ENCODE measurements at places on chromosomes 16 and 17.

DNA sequence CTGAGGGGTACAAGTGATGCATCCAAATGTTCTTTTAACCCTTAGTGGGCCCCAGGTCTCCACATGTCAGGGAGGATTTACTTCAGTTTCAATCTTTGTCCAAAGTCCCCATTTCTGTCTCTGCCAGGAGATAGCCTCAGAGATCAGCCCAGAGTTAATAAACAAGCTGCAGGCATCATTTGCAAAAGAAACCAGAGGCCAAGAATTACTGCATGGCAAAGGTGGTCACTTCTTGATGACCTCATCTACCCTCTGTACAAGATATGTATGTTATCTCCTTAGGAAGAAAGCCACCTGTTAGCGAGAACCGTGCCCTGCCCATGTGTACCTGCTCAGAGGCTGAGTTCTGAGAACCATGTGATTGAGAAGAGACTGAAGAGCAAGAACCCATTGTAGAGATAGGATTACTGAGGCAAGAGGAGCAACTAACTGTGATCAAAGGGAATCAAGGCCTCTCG, 40.3 kb downstream of the SALL1 start:
- no peak for DNase-seq

GRCh38 chr17:42311240-42312034, 23.1 kb downstream of the STAT5A start:
- no peak for DNase-seq

DNA sequence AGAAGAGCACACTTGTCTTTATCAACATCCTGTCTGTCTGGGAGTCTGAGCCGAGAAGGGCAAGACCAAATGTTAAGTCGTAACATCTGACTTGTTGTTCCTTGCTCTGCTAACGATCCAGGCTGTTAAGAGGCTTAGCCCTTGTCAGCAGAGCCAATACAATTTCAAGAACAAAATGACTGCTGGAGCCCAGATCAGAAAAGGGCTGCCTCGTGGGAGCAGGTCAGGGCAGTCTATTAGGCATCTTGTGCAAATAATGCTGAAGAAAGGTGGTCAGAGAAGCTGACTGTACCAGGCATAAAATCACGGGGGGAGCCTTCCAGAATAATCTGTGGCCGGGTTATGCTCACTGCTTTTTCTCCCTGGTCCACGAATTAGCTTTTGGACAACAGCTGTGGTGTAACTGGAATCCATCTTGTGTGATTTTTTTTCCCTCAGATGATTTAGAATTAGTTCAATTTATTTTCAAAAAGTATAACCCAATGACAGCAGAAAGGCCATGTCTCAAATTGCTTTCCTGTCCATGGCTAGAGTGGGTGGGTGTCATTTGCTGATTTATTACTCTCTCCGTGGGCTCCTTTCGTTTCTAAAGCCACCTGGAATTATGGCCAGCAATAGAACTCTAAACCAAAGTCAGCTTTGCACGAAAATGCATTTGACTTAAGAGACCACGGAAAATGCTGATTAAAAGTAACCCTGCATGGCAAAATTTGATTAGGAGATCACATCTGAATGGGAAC, 221.1 kb upstream of the HSBP1 start:
- no peak for DNase-seq

DNA sequence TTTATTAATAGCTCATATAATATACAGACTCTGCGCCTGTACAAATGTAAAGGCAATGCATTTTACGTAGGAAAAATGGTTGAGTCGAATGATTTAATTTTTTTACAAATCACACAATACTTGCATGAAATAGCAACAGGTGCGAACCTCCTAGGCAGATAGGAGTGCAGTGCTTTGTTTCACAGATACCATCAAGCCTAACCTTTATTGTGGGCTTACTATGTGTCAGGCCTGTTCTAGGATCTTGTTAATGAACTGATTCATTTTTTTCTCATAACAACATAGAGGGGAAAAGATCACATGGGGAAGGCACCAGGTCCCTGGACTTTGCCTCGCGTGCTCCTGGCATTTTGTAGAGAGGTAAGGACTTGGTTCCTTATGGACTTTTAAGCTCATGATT, 107.8 kb downstream of the PRKCB start:
- DNase-seq, result no peak

DNA sequence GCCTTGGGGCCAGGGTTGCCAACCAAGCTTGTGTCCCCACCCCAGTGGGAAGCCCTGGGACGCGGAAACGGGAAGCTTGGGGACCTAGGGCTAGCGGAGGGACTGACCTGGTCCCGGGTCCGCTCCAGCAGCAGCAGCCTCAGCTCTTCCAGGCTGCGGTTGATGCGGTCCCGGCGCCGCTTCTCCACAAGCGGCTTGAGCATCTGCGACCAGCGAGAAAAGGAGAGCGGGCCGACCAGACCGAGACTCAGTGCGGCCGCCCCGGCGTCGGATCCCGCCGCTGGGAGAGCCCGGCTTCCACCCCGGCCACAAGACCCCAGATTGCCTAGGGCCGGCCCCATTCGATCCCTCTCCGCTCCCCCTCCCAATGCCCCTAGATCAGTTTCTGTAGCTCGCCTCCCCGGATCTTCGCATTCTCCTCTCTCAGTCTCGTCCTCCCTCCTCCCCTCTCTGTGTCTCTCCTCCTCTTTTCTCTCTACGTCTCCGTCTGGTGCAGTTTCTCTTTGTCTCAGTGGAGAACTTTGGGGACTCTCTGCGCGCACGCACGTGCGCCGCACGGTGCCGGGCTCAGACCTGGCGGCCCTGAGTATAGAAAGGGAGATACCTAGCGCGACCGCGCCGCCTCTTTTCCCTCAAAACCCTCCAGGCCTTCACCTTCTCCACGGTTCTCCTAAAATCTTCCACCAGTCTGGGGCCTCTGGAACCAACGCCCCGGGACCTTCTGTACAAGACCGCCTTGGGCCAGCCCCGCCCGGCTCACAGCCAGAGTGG, 797 bp downstream of the HES7 start:
- DNase-seq, result no peak

DNA sequence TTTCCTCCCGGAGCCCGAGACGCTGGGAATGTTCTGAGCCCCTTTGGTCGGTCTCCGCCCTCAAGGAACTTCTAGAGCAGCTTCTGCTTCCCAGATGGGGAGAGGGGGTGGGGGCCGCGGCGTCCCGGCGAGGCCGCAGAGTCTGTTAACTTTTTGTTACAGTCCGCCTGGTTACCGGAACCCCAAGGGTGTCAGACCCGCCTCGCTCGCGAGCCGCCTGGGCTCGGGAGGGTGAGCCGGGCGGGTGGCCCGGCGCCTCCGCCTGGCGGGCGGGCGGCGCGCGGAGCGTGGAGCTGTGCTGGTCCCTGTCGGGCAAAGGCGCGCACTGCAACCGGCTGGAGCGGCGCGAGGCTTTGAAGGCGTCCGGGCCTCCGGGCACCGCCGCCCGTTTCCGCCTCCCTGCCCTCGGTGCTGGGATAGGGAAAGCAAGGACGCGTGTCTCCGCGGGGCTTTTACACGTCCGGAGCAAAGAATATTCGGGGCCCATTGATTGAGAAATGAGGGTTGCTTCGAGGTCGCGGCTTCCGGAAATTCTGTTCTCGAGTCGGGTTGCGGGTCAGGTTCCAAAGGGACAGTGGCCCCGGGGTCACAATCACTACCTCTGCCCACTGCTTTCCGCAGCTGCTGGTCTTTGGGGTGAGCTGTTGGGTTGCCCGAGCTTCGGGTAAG, 1.7 kb downstream of the HS3ST3B1 start:
- no peak for DNase-seq

DNA sequence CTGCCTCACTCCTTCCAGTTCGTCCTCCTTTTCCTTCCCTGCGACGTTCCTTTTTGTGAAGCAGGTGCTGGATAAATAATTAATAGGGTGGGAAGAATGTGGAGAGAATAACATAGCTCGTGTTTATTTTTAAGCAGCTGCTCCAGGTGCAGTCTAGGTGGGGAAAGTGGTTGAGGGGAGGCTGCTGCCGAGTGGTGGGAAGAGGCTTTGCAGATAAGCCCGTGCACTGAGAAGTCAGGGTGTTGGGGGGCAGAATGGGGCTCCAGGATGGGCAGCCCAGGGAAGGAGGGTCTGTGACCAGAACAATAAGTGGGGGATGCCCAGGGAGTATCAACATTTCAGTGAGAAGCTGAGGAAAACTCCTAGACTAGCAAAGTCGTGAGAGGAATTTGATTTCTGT, 300.5 kb downstream of the CPPED1 start:
- no peak for DNase-seq

DNA sequence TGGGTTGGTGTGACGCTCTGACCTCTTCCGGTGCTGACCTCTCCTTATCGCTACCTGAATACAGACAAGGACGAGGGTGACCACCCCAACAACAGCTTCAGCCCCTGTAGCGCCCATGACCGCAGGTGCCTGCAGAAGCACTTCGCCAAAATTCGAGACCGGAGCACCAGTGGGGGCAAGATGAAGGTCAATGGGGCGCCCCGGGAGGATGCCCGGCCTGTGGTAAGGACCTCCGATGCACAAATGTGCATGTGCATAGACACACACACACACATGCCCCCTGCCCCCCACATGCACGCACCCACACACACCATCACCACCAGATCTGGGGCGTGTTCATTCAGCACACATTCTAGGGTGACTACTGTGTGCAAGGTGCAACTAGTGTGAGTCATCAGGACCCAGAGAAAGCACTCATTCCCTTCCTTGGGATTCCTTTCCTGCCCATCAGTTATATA, 9.7 kb downstream of the IGFBP4 start:
- DNase-seq, result no peak

DNA sequence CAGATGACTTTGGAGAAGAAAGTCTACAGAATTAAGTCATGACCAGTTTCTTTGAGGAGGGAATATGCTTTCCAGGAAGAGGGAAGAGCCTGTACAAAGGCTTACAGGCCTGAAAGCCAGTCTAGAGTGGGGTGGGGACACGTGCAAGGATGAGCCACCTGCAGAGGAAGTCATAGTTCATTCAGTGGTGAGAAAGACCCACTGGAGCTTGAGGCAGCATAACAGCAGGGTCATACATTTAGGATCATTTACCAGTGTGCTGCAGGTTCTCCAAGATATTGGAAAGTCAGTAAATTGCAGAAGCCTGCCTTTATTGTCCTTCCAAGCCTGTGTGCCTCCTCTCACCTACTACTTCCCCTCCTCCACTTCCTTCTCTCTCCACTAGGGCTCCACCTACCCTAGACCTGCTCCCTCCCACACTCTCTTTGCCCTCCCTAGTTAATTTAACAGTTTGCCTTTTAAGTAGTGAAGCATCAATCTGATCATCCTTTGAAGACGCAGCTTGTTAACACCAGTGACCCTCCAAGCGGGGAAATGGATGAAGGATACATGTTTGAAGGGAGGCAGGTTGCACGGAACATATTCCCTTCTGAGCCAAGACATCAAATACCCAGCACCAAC, 40.2 kb downstream of the CDRT15 start:
- no peak for DNase-seq

- no peak for DNase-seq
Measured at GRCh38 chr17:61064087-61064951, 335.3 kb upstream of the TBX2 start.

DNA sequence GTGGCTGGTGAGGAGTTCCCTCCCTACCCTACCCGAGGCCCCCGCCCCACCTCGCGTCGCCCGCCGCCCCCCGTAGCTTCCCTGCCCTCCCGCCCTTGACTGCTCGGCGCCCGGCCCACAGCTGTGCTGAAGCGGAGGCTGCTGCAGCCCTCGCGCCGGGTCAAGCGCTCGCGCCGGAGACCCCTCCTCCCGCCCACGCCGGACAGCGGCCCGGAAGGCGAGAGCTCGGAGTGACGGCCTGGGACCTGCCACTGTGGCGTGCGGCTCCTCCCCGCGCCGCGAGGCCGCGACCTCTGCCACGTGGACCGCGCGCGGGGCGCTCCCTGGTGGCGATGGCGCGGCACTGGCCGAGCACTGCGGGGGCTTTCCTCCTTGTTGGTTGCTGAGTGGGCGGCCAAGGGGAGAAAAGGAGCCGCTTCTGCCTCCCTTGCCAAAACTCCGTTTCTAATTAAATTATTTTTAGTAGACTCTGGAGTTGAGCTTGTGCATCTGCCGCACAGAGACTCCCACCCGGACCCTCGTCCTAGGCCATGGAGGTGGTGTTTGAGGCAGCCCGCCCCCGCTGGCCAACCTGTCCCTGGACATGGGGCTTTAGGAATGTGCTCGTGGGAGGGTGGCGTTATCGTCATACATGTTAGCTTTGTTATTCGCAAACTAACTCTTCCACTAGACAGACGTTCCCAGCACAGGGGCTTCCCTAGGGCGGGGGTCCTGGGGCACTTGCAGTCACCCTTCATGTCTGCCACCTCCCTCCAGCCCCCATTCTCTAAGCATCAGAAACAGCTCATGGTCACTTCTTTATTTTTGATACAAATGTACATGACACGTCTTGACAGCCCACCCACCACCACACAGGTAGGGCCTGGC, 4.4 kb downstream of the TP53I13 start:
- DNase-seq, result no peak

- DNase-seq, result no peak
Measured at GRCh38 chr16:57297856-57298255, 13.4 kb upstream of the PLLP start.

- no peak for DNase-seq
Measured at GRCh38 chr17:49670641-49671040, 7.3 kb downstream of the SPOP start.
